ENCODE measurements at places on chromosomes 4 and X. TPM values are rescaled to one million over a fixed set of nuclear protein-coding genes. Genes with fewer than 3 reads are reported as not detected.

SPANXB1 gene
- not detected for total RNA-seq

BMPR1B gene
- not detected for total RNA-seq

DNA sequence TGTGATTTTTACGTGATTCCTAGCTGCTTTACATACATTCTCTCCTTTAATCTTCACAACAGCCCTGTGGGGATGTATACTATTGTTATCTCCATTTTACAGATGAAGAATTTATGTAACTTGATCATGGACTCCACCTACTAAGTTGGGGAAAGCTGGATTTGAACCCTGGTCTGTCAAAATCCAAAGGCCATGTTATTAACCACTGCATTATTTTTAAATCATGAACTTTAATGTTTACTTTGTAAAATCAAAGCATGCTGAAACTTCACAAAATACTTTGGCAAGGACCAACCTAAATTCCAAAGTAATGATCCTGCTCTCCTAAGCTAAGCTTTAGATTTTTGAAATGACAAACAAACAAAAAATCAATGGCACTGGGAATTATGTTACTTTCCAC, 26.1 kb downstream of the FAM47E start:
- no peak overlapping the region for H3K27ac ChIP-seq
- H3K36me3 ChIP-seq = no peaks in the 10 kb centered on the region
- no peak overlapping the region for H3K4me3 ChIP-seq
- H3K27me3 ChIP-seq = peaks cover 4% of the 10 kb centered on the region
- no peaks in the 10 kb centered on the region for H3K4me1 ChIP-seq

HPGDS gene
- total RNA-seq = 0.34 TPM

DNA sequence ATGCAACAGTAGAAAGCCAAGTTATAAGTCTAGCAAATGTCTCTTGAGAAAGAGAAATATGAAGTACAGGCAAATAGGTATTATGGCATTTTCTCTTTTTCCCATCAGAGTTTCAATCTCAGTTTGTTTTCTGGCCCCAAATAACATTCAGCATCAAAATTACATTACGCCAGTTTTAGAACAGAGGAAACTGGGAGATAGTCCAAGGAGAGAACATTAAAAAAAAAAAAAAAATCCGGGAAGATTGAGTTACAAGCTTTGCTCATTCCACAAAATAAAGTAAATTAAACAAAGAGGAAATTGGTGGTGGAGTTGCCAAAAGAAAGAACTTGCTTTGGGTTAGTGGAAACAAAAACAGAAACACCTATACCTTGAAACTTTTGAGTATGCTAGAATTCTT, 50.4 kb upstream of the IL13RA2 start:
- H3K36me3 ChIP-seq = no peaks in the 10 kb centered on the region
- H3K27ac ChIP-seq = no peak overlapping the region
- H3K4me1 ChIP-seq = no peaks in the 10 kb centered on the region

All from activated CD4-positive, alpha-beta memory T cell treated with anti-CD3 and anti-CD28 coated beads for 36 hours (primary cell).